Spinal cord (tissue), 10 donors: ENCODE measurements at places on chromosomes 2 and 18.

DNA sequence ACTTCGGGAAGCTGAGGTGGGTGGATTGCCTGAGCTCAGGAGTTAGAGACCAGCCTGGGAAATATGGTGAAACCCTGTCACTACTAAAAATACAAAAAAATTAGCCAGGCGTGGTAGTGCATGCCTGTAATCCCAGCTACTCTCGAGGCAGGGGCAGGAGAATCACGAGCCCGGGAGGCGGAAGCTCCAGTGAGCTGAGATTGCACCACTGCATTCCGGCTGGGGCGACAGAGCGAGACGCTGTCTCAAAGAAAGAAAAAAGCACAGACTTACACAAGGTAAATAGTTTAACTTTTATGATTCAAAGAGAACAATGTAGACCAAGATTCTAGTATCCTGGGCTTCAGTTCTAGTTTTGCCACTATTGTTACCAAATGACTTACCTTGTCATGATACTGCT, 37.4 kb downstream of the NCKAP1 start:
- DNase-seq, result no peak

DNA sequence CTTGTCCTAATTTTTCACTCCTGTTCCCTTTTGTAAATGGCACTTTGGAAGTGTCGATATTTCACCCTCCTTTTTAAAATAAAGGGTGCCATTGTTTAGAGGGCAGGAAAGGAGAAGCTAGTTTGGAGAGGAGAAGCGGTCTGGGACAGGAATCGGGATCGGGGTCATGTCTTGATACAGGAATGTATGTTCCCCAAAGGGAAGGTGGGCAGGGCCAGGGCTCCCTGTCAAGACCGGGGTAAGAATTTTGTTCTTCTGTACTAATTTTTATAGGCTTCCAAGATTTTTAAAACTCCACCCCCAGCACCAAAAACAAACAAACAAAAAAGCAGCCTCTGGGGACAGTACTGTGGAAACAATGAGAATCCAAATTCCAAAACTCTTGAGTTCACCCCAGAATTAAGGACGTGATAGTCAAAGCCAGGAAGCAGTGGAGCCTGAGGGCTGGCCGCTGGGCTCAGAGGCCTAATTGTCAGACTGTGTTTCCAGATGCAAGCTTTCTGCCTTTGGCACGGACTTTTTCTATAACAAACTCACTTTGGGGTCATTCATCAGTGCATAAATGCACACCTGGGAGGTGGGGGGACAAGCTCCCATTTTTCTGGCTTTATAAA, 250.4 kb upstream of the SIX2 start:
- peak; percentile 81 for DNase-seq

DNA sequence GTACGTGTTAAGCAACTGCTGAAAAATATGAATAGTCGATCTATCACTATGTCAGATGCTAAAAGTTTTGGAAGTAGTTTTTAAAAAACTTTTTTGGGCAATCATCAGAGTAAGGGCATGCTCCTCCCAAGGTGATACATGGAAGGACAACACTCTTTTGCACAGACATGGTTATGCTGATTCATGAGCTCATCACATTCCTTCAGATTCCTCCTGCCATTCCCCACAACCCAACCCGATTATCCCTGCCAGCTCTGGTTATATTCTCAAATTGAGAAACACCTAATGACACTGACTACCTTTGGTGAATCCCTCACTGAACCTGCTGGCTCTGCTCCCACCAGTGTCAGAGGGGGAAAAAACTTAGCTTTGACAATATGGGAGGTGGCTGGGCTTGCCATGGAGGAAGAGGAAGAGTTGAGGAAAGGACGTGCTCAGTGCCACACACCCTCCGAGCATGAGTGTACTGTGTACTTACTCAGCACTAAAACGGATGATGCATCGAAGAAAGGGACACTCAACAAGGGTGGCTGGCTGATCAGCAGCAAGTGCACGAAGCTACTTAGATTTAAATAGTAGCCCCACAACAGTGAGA, 83.9 kb upstream of the RNU4ATAC start:
- DNase-seq, result no peak

DNA sequence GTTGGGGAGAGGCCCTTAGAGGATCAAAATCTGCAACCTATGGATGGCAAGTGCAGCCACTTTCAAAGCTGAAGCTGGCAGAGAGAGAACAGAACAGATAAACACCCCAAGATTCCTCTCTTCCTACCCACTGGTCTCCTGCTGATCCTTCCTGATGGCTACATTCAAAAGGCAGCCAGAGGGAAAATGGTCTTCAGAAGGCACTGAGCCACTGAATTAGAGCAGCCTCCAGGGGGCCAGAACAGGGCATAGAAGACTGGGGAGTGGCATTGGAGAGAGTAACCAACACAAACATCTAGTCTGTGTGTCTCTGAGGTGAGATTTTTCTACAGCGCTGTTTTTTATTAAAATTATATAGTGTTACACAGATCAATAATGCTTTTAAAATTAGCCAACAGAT, 432.6 kb downstream of the PARD3B start:
- peak; percentile 16 for DNase-seq
